Activated naive CD8-positive, alpha-beta T cell treated with anti-CD3 and anti-CD28 coated beads for 36 hours (primary cell): ENCODE measurements at places on chromosomes 2 and 18. TPM values are rescaled to one million over a fixed set of nuclear protein-coding genes. Genes with fewer than 3 reads are reported as not detected.
A peak's percentile ranks its signal among the peaks of the same experiment; 100 is the strongest.

DNA sequence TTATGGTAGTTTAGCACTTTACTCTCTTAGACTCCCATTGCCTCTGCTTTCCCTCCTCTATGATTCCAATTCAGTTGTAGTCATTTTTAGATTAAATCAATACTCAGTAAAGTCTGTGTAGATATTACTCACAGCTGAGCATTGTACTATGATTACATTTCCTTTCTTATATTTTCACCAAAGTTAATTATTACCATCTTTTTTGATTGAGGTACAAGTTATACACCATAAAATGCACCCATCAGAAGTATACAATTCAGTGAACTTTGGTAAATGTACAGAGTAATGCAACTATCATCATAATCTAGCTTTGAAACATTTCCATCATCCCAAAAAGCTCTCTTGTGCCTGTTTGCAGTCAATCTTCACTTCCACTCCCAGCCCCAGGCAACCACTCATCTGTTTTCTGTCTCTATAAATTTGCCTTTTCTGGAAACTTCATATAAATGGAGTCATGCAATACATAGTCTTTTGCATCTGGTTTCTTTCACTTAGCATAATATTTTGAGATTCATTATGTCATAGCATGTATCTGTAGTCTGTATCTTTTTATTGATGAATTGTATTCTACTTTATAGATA, 30.2 kb upstream of the ETAA1 start:
- no peak for DNase-seq

HES6 gene
- total RNA-seq, result 3.5 TPM

DNA sequence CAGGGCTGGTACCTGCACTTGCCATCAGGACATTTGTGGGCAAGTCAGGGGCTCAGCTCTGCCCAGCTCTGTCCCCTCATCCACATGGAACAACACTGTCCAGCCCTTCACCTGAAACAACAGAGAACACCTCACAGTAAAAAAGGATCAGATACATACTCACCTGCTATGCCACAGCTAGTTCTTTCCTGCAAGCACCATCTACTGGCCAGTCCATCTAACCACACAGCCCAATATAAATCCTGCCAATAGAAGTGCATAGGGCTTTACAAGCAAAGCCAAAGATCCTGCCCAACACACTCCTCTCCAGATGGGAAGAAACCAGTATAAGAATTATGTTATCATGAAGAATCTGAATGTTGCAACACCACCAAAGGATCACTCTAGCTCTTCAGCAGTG, 52.2 kb upstream of the GALNT13 start:
- no peak for DNase-seq

GKN2 gene
- not detected for total RNA-seq

DNA sequence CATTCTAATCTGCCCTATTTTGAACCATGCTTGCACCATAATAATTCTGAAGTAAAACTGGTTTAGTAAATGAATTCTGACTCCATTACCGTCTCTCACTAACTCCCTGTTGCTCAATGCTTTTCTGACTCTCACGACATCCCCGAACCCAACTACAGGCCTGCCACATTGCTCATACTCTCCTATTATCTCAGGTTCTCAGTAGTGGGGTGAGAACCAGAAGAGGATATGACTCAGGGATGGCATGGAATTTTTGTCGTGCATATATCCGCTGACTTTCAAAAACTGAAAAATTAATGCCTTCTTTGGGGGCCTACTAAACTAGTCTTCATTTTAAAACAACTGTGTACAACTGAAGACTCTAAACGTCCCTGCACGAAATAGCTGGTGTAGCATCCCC, 34.3 kb downstream of the NETO1 start:
- DNase-seq, result no peak

GRCh38 chr2:54839461-54840255, 116.2 kb downstream of the EML6 start:
- no peak for DNase-seq

SLC19A3 gene
- not detected for total RNA-seq

FER1L5 gene
- total RNA-seq, result not detected

DNA sequence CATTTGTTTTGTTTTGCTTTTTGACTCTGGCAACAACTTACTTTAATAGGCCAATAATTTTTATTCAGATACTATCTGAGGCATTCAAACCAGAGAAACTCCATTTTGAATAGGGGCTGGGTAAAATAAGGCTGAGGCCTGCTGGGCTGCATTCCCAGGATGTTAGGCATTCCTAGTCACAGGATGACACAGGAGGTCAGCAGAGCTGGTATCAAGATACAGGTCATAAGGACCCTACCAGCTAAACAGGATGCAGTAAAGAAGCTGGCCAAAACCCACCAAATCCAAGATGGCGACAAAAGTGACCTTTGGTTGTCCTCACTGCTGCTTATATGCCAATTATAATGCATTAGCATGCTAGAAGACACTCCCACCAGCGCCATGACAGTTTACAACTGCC, 102.2 kb upstream of the XPO1 start:
- DNase-seq, result no peak

AMMECR1L gene
- total RNA-seq, result 16.4 TPM

- no peak for DNase-seq
Observed at GRCh38 chr18:6868033-6868432, 138.5 kb downstream of the ARHGAP28 start.

DNA sequence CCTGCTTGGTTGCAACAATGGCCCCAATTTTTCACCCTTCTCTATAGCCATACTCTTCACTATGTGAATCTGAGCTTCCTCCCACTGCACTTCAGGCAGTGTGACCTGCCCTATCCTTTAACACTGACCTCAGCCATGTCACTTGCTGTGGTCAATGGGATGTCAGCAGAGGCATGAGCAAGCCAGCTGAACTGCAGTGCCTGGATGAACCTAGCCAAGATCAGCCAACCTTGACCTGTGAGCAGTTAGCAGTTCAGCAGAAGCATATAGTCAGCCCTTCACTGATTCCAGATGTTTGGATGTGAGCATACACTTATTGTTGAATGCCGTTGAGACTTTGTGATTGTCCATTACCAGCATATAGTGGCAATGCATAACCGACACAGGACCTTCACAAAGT, 63.4 kb upstream of the BOD1L2 start:
- DNase-seq, result no peak

DNA sequence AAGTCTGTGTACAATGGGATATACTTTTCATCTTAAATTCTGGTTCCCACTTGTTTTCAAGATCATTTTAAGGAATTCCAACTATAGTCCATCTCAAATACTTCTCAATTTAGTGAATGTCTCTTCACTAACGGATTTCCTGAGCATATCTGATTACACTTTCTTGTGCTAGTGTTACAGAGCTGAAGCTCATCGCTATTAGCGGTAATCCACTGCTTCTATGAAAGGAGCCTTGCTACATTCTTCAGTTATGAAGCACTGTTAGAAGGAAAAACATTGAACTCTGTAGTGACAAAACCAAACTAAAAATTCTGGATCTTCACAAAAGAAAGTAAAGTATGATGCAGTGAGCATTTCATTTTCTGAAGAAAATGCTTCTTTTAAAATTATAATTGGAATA, 72.0 kb downstream of the AGPS start:
- no peak for DNase-seq

EN1 gene
- not detected for total RNA-seq

- no peak for DNase-seq
Observed at GRCh38 chr2:148221926-148222325, 201.0 kb downstream of the MBD5 start.

NT5DC4 gene
- not detected for total RNA-seq

DNA sequence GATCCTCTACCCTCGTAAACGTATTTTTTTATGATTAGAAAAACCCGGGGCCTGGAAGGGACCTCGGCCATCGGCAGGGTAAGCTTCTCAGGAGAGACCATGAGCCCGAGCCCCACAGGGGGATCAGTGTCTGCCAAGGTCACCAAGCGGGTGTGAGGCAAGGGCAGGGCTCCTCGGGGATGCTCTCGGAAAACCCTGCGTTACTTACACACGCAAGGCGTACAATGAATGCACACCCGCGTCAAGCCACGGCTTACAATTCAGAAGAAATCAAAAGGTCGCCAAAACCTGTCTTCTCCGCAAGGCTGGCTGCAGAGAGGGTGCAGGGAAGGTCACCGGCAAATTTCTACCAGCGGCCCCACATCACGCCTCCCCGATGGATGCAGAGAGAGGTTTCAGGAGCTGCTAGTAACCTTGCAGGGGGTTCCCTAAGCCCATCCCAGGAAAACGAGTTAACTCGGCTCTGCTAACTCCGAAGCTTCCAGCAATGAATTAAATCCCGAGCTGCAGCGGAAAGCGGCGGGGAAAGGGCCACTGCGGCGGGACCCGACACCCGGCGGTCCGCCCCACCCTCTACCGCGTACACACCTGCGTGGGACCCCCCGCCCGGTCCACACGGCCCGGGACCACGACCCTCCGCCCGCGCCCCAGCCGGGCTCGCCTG, 638 bp downstream of the ST3GAL5 start:
- peak; percentile 50 for DNase-seq

FTCDNL1 gene
- total RNA-seq, result 3.2 TPM

DNA sequence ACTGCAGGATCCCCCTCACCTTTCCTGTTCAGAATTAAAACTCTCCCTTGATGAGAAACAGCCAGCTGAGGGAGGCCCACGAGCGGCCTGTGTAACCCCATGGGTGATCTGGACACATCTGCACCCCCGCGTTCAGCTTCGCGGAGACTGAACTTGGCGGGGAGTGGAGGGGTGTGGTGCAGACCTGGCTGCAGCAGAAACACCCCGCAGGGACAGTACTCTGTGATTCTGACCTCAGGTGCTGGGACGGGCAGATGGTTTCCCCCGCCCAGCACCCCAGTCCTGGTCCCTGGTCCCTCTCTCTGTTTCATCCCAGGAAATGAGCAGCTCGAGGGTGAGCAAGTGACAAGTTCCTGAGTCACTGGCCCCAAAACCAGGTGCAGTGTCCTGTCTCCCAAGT, 41.2 kb downstream of the GBX2 start:
- DNase-seq, result no peak

- no peak for DNase-seq
Observed at GRCh38 chr2:100613719-100614118, 50.9 kb downstream of the PDCL3 start.

SERPINB4 gene
- total RNA-seq, result not detected

DNA sequence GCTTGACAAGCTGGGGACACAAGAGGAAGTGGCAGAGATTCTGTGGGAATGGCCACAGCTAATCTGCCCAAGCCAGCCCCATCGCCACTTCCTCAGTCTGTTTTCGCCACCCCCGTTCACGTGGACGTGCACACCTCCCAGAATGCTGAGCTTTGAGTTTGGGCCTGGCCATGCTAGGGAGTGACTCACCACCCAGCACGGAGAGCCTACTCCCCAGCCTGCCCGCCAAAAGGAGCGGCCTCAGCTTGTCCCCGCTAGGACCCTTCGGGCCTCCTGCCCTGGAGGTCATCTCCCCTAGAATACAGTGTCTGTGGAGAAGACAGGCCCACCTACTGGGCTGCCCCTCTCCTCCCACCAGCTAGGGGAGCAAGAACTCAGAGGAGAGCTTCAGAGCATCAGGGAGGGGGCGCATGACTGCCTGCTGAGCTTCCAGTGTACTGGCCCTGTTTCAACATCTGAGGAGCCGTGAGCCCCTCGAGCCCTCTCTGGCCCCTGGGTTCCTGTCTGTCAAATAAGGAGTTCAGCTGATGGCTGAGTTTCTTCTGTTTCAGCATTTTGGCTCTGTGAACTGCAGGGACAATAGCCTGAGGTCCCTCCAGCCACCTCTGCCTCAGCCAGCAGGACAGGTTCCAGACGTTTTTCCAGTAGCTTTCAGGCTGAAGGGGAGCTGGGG, 5.1 kb downstream of the SLC35F6 start:
- no peak for DNase-seq

- no peak for DNase-seq
Observed at GRCh38 chr2:20514596-20515269, 67.9 kb downstream of the RHOB start.

DNA sequence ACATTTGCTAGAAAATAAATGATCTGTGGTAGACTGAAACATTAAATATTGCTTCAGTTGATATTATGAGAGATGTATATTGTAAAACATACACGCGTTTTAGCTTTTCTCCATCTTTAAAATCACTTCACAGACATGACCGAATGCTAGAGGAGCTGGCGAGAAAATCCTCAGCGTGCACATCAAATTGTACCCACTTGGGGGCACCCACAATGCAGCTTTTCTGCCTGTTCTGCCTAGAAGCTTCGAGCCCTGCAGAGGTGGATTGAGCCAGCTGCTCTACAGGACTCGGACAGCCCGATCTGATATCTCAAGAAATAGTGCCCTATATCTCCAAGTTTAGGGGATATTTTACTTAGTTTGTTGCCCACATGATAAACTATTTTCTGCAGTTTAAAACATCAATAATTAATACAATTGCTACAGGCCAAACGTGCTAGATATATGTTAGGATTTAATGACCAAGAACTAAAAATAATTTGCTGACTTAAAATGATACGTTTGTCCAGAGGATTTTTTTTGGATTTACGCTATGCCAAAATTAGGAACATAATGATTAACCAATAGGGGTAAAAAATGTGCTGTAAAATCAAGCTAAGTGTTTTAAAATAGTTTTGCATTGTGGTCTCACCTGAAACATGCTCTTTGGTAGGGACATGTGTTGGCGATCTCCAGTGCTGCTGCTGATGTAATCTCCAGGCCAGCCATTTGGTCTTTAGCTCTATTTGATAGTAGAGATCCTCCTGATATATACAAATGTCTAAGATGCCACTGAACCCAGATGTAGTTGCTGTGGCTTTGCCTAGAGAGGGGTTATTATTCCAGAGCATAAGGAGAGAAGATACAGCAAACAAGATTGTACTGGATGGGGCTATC, 22.3 kb upstream of the ATP5MC3 start:
- peak; percentile 45 for DNase-seq

SRD5A2 gene
- not detected for total RNA-seq

DNA sequence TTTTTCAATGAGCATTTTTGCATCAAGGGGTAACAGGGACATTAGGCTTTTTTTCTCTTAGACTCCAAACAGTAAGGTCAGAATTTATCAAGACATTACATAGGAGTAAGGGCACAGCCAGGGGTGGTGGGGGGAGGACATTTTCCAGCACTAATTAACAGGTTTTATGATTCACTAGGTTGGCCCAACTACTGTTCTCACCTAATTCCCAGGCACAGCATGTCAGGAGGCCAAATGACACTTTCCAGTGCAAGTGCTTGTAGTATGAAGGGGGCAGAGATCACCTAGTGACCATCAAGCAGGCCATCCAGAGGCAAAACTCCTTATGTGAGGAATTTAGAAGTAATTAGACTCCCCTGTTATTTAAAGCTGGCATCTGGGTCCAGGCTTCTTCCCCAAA, 3.9 kb upstream of the MBD2 start:
- no peak for DNase-seq

GRCh38 chr2:40219141-40219540, 232.7 kb downstream of the SLC8A1 start:
- DNase-seq, result no peak

GRCh38 chr2:29922605-29923004, 1.2 kb upstream of the ALK start:
- DNase-seq, result no peak

MALL gene
- total RNA-seq, result 0.35 TPM
